Femur (tissue), 1 donor: ENCODE measurements at places on chromosomes 1 and 21.

- peak; percentile 82 for DNase-seq
These were observed 49.9 kb downstream of the BACE2 start for GRCh38 chr21:41217671-41218385.

DNA sequence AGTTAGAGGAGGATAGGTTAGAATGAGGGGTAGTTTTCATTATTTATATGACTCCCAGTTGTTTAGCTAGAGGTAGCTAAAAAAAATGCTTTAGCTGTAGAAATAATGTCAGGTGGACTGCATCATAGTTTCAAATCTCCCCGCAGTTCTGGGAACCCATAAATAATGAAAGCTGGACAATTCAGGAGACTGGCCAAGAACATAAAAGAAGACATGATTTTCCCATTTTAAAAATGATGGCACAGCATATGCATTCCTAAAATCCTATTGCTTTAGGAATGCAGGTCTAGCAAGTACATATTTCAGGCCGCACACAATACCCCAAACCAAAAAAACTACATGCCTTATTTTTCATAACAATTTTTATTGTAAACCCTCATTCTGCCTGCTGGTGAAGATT is 143.3 kb downstream of the CTH start:
- no peak for DNase-seq

DNA sequence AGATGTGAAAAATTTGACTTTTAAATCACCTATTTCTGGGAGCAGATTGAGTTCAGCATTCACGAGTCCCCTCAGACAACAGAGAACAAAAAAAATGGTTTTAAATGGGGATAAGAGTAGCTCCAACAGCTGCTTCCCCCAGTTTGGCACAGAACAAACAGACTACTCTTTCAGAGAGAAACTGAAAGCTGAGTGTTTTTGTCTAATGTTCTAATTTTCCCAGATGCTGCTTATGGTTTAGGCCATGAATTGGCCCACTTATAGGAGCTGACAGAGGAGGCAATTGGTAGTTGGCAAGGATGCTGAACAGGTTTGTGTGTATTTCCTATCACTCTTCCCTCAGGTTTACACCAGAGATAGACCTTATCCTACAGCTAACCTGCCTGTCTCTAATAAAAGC is 1637.4 kb upstream of the PRMT6 start:
- no peak for DNase-seq

GRCh38 chr1:113391649-113392271 is 1.4 kb downstream of the MAGI3 start:
- DNase-seq, result peak; percentile 18

DNA sequence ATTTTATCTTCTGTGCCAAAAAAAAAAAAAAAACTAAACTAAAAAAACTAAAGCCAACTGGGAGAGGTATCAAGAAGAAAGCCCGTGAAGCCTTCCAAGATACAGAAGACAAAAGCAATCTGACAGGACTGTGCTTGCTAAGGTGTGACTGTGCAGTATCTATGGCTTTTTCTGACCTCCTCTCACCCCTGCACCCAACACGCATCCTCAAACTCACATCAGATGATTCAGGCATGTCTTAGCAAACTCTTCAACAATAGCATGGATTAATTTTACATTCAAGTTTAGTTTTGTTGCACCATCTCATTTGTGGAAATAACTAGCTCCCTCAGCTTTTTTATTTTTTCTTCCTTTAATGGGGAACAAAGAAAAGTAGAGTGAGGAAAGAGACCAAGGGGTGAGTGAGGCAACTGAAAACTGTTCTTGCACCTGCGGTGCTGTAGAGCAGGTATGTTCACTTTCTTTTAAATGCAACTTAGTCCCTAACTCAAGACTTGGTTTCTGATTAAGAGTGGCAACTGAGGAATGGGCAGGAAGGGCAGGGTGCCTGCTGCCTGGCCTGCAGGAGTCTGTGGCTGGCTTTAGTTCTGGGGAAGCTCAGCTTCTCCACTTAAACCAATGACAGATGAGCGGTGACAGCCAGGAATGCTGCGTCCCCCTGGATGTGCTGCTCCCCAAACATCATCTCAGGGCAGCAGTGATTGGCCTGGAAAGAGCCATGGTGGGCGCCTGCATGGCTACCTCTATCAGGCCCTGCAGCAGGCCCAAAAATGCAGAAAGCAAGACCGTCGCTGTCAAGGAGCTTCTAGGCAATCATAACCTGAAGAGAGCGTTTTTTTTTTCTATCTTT is 71.3 kb upstream of the LRRC8B start:
- DNase-seq, result no peak

- peak; percentile 51 for DNase-seq
These were observed 717 bp upstream of the BATF3 start for GRCh38 chr1:212700223-212700891.

DNA sequence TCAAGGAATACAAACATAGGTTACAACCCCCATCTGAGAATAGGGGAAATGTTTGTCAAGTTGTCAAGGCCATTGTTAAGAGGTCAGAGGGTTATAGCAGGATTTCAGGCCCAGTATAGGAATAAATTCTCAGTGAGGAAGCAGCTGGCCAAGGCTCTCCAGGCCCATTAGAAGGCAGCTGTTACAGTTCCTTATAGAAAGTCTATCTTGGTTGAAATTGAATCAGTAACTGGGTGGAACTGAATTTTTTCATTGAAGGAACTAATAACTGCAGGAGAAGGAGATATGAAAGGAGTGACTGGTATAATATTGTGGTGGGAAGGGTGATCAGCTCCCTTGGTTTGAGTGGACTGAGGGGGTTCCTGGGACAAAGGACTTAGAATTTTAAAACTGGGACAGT is 134.1 kb downstream of the CYYR1 start:
- DNase-seq, result no peak
